ENCODE measurements at places on chromosomes 11 and 22.

DNA sequence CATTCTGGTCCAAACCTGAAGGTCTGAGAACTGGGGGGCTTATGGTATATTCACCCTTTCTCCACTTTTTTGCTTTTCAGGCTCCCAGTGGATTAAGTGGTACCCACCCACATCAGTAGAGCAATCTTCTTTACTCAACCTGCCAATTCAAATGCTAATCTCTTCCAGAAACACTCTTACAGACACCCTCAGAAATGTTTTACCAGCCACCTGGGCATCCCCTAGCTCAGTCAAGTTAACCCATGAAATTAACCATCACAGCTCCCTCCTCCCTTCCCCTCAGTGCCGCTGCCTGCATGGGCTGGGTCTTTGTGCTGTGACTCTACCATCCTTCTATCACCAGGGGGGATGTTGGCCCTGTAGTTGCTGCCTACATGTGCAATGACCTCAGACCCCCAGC is 398.7 kb downstream of the BUD13 start:
- DNase-seq: no peak

GRCh38 chr11:65132238-65132987 is 1.9 kb downstream of the SYVN1 start:
- no peak for DNase-seq

GRCh38 chr11:45285930-45286632 is at the start of gene SYT13:
SYT13 (minus strand) TSS chr11:45286341; CDS start chr11:45286207, 134 bp downstream.
- DNase-seq: no peak

- DNase-seq: no peak
These were observed 792 bp upstream of the SBF1 start for GRCh38 chr22:50475652-50476002.

DNA sequence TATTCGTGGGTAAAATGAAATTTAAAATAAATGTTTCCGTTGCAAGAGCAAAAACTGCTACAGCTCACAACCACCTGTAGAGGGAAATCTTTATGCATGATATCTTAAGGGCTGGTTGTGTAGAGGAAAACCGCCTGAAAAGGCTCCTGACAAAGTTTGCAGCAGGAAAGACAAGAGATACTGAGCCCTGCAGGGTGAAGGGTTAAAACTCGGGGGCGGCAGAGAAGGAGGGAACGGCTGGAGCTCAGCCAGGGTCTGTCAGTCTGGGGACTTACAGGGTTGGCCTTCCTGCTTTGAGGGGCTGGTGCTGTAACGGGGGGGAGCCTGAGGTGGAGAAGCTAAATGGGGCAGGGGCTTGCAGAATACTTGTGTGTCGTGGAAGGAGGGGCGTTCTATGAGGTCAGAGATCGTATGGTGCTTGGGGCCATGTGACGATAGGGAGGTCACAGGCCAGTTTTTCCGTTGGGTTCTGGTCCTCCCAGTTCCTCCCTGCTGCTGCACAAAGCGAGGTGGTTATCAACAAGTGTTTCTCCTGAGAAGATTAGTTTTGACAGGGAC is 122.9 kb upstream of the HSD17B12 start:
- no peak for DNase-seq

GRCh38 chr11:67507864-67508485 is at the start of gene CDK2AP2:
CDK2AP2 (minus strand) TSS chr11:67508162; CDS start chr11:67508082, 80 bp downstream.
- DNase-seq: peak; percentile 98

All from stimulated activated CD8-positive, alpha-beta memory T cell treated with anti-CD3 and anti-CD28 coated beads, Interleukin-2, amount 100 ng/mL, for 48 hours (primary cell).